ENCODE measurements at places on chromosomes 5 and 9. TPM values are rescaled to one million over a fixed set of nuclear protein-coding genes. Genes with fewer than 3 reads are reported as not detected.
A peak's percentile ranks its signal among the peaks of the same experiment; 100 is the strongest.

- no peak for DNase-seq
These were observed 7.6 kb upstream of the CAMSAP1 start for GRCh38 chr9:135914921-135915320.

DNA sequence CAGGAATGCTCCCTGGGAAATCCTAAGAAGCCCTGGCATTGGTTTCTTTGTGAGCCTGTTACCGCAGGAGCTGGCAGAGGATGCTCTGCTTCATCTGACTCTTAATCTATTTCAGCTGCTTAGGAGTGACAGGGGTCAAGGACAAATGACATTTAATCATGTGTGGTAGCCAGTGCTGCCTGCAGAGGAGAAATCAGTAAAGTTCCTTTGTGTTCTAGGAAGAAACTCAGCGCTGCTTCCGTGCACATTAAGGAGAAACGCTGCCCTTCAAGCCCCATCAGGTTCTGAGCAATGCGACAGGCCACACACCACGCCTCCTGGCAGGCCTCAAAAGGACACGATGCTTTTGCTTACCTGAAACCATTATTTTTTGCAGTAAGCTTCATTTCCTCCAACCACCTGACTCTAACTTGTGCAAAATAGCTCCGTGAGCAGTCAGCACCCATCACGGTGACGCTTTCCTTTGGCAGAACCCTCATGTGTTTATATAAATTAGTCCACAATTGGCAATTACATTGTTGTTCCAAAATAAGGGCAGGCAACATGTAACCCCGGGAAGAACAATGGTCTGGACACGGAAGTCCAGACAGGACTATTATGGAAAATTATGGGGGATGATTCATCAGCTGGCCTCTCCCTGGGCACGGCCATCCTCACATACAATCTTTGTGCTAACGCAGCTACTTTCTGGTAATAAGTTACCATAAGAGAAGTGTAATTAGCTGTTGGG, 387.9 kb upstream of the DAP start:
- no peak for DNase-seq

DNA sequence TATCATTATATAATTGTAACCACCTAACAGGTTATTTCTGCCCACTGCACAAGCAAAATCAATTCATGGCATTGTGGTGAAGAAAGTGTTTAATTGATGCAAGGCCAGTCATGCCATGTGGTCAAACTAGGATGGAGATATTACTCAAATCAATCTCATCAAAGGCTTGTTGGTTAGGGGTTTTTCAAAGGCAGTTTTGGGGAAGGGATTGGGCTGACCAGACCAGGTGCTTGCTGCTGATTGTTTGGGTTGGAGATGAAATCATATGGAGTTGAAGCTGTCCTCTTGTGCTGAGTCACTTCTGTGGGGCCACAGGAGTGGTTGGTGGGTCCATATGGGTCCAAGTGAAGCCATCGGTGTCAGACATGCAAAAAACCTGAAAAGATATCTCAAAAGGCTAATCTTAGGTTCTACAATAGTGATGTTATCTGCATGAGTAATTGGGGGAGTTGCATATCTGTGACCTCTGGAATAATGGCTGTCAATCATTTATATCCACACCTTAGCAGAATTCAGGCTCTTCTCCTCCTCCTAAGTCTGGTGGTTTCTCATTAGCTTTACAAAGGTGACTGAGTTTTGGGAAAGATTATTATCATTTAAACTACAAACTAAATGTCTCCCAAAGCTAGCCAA, 44.9 kb downstream of the HMGCS1 start:
- no peak for DNase-seq

DNA sequence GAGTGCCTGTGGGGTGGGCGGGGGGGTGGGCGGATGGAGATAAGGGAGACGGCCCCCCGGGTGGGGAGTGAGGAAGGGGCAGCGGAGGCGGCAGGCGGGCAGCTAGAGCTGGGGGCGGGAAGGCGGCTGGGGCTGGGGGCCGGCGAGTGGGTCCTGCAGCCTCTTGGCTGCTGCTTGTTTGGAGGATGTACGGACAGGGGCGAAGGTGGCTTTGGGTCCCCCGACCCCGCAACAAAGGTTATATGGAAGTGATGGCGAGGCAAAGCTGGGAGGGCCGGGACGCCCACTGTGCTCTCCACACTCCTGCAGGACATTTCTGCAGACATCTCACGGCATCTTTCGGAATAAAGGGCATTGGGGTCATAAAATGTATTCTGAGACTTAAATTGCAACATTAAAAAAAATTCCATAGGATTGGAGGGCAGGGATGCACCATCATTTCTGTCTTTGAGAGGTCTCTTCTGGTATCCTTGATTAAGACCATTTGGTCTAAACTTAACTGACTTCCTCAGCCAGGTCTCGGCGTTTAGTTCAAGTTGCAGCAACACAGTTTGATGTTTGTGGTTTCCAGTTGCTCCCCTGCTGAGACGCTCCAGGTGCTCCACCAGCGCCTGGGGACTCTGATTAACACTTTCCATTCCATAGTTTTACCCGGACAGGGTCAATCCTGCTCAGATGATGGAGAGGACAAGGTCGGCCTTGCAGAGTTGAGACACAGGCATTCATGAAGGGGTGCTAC, 101.6 kb upstream of the SSBP2 start:
- no peak for DNase-seq

- DNase-seq = no peak
These were observed 30.9 kb downstream of the ANGPTL2 start for GRCh38 chr9:127091526-127091925.

- DNase-seq = no peak
These were observed 19.8 kb upstream of the PAX5 start for GRCh38 chr9:37053684-37054362.

DNA sequence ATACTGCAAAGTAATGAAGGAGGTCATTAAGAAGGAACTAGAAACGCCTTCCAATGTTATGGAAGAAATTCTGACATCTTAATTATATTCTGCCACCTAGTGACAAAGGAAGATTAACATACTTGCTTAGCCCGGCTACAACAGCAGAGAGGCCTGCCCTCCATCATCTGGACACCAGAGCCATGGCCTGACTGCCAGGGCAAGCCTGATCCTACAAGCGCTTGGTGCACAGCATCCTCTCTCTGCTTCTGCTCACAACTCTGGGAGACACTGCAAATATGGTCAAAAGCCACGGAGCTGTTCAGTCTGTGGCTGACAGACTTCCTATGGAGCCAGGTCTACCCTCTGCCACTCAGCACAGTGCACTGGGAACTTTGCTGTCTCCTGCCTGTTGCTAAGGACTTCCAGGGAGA, 87.3 kb upstream of the SLC44A1 start:
- peak; percentile 55 for DNase-seq

DNA sequence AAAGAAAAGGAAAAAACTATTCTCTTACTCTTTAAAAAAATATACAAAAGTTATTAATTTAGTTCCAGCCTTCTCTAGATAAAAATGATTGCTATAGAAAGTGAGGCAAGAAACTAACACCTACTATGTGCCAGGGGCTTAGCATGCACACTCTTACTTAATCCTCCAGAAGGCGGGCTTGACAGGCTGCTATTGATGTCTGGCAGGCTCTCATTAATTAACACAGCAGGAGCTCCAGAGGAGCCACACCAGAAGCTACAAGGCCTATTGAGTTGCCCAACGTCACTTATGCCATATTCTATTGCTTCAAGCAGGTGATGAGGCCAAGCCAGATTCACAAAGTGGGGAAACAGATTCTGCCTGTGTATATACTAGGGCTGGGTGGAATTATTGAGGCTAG, 54.6 kb upstream of the CLINT1 start:
- no peak for DNase-seq

GRCh38 chr5:172356527-172356926, 73.0 kb upstream of the UBTD2 start:
- DNase-seq = no peak

DNA sequence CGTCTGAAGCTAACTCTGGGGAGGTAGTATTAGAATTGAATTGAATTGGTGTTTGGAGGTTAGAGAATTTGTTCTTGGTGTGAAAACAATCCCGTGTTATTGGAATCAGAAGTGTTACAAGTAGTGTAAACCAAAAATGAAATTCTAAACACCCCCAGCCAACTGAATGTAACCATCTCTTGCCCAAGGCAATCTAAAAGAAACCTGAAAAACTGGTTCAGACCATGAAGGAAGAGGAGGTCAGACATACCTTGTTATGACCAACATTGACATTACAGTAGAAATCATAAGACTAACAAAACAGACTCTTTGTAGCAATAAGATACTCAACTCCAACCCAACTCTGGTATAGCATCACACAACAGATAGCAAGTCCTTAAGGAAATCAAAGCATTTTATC, 159.0 kb downstream of the TUSC1 start:
- no peak for DNase-seq

DNA sequence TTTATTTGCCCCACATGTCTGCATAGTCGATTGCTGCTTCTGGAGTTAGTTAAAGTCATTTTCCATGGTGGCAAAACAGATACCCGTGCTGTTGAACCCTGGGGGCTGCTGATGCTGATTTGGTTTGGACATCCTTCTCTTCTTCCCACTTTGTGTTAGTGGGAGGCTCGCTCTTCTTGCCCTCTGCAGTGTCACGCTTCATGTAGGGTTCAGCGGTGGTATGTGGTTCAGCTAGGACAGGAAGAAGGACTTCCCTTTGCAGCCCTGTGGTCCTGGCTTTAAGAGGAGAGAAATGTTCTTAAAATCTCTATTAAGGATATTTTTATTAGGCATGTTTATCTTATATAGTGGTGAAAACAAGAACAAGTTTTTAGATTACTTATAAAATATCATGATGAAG, 36.2 kb downstream of the SLC36A1 start:
- DNase-seq = no peak

GRCh38 chr5:166962461-166962860, 1329.0 kb upstream of the WWC1 start:
- no peak for DNase-seq

- no peak for DNase-seq
These were observed 437.2 kb downstream of the CSNK1G3 start for GRCh38 chr5:123949043-123949804.

- DNase-seq = no peak
These were observed 28.3 kb upstream of the PAX5 start for GRCh38 chr9:37062336-37062735.

GRCh38 chr9:3962496-3962895, 337.4 kb downstream of the GLIS3 start:
- no peak for DNase-seq

DNA sequence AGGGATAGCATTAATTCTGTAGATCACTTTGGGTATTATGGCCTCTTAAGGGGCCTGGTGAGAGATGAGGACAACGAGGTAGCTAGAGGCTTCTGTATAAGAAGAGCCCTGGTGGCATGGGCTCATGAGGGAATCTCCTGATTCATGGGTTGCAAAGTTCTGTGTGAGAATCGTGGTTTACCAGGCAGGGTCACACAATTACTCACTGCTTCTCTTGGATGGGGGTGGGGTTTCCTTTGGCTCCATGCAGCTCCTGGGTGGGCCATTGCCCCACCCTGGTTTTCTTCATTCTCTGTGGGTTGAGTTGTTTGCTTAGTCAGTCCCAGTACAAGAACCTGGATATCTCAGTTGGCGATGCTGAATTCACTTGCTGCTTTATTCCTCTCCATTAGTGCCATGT, 30.9 kb upstream of the TNFSF15 start:
- no peak for DNase-seq

DNA sequence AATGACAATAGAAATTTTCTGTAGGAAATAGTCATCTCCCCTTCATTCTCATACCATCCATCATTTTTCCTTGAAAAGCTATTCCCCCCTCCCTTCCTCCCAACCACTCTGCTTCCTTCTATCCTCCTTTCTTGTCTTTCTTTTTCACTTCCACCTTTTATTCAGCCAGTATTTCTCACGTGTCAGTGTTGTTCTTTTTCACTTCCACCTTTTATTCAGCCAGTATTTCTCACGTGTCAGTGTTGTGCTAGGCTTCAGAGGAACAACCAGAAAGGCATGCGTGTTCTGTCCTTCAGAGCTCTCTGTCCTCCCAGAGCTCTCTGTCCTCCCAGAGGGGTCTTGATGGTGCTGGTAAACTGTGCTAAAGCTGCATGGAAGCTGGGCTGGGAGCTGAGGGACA, 419.6 kb downstream of the GADD45G start:
- no peak for DNase-seq

- DNase-seq = no peak
These were observed 2.7 kb downstream of the GZMA start for GRCh38 chr5:55104946-55105701.

DNA sequence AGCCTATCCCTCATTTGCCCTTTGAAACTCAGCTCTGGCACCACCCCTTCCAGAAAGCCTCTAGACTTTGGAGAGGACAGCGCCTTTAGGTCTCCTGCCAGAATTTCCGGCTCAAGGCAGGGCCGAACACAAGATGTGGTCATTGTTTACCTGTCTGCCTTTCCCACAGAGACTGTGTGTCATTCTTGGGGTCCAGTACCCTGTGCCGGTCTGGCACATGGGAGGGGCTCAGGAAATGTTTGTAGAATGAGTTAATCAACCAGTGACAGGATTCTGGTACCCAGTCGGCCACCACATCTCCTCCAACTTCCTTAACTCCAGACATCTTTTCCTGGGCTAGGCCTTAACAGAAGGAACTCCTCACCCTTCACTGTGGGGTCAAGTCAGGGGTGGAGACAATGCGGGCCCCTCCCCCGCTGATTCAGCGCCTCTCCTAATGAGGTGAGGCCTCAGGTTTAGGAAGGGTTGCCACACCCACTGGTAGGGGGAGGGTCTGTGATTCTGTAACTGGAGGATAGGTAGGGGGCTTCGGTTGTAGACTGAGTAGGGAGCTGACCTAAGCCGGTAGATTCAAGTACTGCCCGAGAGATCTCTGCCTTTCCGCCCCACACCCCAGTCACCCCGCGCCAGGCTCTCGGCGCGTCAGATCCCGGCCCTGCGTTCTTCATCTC, 29.3 kb downstream of the PCDH1 start:
- DNase-seq = no peak

- no peak for DNase-seq
These were observed 95.6 kb upstream of the ANKH start for GRCh38 chr5:14967166-14967565.

DNA sequence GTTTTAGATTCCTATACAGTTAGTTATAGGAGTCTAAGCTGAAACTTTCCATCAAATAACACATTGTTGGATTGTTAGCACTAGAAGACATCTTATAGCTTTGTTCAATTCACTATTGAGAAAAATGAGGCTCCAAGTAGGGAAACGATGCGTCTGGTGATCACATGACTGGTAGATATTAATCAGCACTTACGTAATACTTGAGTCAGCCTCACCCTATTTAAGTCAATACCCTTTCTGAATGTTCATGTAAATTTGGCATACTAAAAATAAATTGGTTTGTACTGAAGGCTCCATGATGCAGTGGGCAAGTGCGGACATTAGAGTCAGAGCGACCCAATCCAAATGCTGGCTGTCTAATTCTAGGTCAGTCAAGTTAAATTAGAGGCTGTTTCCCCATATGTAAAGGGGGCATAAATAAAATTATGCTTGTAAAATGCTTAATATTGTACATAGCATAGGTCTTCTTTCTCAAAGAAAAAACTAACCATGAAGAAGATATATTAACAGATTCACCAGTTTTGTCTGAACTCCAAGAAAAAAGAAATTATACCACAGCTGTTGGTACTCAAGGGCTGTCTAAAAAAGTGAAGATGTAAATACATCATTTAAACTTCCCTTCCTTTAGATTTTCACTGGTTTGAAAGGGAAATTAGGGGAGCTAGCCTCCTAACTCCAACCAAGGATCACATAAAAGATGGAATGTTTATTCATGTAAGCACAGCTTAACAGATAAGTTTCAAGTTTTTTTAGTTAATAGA, 406.6 kb upstream of the TLE4 start:
- no peak for DNase-seq

The ANKRD34B gene
- total RNA-seq = under 0.01 TPM

The HAPLN1 gene
- total RNA-seq = not detected

The SMIM33 gene
- total RNA-seq = under 0.01 TPM

The DEPDC1B gene
- total RNA-seq = 3.8 TPM

The PARP8 gene
- 4.3 TPM for total RNA-seq

The MYOT gene
- total RNA-seq = not detected

The SLC46A2 gene
- total RNA-seq = under 0.01 TPM

The ADAMTS12 gene
- not detected for total RNA-seq

The SPRY4 gene
- total RNA-seq = 1.3 TPM

The IPO11 gene
- 27.5 TPM for total RNA-seq
